ENCODE measurements at places on chromosomes 3 and 15.

- DNase-seq = no peak
Measured at GRCh38 chr15:76333720-76334437, 2.7 kb upstream of the ISL2 start.

GRCh38 chr3:77446084-77446483 is 406.2 kb downstream of the ROBO2 start:
- DNase-seq = no peak

GRCh38 chr3:56086355-56086754 is 381.9 kb downstream of the ERC2 start:
- DNase-seq = no peak

GRCh38 chr3:125190786-125191185 is 21.8 kb downstream of the SLC12A8 start:
- no peak for DNase-seq

- DNase-seq = no peak
Measured at GRCh38 chr15:67543348-67543718, 830 bp downstream of the MAP2K5 start.

DNA sequence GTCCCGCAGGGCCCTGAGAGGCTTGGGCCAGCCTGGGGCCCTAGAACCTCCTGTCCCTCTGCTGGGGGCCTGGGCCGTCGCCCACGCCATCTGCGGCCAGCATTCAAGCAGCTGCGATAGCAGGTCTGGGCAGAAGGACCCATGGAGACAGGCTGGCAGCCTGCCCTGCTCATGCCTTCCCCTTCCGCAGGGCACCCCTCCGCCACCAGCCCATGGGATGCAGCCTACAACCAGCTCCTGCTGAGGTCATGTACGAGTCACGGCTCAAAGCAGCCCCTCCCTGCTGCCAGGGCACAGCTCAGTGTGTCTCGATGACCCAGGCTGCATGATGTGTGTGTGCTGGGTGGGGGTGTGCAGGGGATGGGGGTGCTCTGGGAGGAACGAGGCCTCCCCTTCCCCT is 27.8 kb downstream of the DUSP7 start:
- peak; percentile 83 for DNase-seq

GRCh38 chr3:46665763-46666452 is 27.6 kb downstream of the ALS2CL start:
- DNase-seq = no peak

- DNase-seq = no peak
Measured at GRCh38 chr3:190008432-190008831, 112.3 kb downstream of the P3H2 start.

- DNase-seq = no peak
Measured at GRCh38 chr3:30245858-30246622, 360.4 kb upstream of the TGFBR2 start.

DNA sequence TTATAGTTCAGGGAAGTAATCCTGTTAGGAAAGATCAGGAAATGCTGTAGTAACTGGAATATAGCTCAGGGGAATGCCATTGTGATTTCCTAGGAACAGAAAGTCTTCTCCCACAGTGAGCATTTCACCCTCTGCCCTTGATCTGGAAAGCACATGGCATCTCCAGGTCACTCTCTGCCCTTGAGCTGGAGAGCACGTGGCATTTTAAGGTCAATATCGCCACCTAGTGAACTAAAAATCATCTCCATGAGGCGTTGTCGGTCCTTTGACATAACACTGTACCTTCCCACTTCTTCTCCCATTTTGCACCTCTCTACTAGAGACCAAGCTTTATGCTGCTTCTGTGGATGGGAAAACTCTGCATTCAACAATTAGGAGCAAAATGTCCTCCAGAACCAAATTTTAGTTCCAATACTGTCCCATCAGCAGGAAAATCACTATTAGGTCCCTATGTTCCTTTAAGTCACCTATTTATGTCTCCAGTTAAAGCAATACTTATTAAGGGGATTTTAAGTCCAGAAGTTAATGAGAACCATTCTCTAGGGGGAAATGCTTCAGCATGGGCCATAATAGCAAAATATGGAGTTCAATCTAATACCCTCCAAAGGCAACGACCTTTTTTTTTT is 54.7 kb upstream of the GK5 start:
- no peak for DNase-seq

DNA sequence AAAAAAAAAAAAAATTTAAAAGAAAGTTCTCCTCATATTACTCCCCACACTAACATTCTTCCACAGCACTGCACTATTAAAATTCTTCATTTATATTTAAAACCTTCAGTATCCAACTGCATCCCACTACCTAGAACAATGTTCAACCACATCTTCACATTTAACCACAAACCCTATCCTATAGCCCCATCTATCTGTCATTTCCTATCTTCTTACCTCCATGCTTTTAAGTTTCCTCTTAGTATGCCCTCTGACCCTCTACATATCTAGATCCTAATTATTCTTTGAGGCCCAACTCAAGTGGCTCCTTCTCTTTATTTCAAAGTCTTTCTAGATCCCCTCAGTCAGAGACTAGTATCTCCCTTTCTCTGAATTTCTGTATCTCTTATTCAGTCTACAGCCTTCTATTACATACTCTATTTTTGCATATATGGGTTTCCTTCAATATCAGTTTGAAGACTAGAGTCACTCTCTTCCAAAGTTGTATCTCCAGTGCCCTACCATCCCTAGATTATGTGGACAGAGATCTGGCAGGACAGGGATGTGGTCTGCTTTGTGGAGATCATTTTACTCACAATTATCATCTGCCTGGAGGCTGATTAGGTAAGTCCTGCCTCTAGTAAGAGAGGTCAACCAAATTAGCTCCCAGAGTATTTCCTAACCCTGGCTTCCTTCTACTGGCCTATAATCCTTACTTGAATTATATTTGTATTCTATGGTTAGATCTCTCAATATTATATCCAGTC is 1.4 kb downstream of the CIAO2A start:
- DNase-seq = no peak

- peak; percentile 72 for DNase-seq
Measured at GRCh38 chr15:63436872-63437375, 55.3 kb upstream of the CA12 start.

DNA sequence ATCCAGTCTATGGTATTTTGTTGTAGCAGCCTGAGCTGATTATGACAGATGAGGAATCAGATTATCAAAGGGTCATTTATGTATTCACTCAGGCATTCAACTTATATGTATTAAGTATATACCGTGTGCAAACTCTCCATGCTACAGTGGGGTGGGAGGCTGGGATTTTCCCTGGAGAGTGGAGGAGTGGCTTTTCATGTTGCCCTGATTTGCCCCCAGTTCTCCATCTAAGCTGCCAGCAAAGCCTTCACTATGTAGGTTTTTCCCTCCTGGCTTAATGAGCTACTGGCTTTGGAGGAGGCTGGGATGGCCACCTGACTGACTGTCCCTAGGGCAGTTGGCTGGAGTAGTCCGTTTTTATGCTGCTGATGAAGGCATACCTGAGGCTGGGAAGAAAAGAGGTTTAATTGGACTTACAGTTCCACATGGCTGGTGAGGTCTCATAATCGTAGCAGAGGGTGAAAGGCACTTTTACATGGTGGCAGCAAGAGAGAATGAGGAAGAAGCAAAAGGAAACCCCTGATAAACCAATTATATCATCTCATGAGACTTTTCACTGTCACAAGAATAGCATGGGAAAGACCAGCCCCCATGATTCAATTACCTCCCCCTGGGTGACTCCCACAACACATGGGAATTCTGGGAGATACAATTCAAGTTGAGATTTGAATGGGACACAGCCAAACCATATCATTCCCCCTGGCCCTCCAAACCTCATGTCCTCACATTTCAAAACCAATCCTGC is 253.9 kb downstream of the RPLP1 start:
- DNase-seq = no peak

GRCh38 chr3:50913260-50913659 is 238.5 kb downstream of the DOCK3 start:
- no peak for DNase-seq

- DNase-seq = peak; percentile 45
Measured at GRCh38 chr3:195195321-195196209, 75.4 kb downstream of the XXYLT1 start.

GRCh38 chr3:57803647-57804081 is 47.6 kb downstream of the SLMAP start:
- no peak for DNase-seq

GRCh38 chr3:61894988-61895935 is 333.9 kb downstream of the PTPRG start:
- no peak for DNase-seq

DNA sequence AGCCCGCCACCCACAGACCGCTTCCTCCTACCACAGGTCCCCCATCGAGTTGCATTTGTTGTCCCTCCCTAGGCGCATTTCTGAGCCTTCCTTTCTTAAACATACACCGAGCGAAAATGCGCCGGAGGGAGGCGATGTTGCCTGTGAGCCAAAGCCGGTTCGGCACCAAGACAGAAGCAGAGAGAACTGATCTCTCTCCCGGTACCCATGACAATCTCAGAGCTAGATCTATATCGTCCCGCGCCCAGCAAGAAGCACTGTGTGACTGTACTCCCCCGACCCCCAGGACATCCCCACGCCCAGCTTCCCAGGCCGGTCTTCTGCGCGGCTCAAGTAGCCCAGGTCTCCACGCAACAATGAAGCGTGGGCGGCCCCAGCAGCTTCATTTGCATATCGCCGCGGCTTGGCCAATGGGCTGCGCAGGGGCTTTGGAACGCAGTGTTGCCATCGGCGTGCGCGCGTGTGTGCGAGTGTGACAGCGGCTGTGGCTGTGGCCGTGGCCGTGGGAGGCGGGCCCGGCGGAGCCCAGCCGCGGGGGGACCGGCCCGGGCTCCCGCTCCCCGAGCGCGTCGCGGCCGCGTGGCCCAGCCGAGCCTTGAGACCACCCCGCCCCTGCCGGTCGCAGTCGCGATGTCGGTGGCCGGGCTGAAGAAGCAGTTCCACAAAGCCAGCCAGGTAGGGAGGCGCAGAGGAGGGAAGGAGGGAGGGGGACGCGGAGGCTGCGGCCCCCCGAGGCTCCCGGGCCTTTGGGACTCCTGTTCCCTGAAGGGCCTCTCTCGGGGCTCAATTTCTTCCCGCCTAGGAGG is at the start of gene SH3GL3:
SH3GL3 (plus strand) TSS at position 438 of the 806 bp plus-strand sequence; CDS start at position 631, 193 bp downstream.
- peak; percentile 89 for DNase-seq

- DNase-seq = no peak
Measured at GRCh38 chr3:189507856-189508255, 123.3 kb upstream of the TP63 start.

- DNase-seq = no peak
Measured at GRCh38 chr3:64908251-64908685, 220.5 kb upstream of the ADAMTS9 start.

GRCh38 chr15:58441376-58442070 is 9.7 kb downstream of the LIPC start:
- DNase-seq = no peak

GRCh38 chr3:120153294-120153693 is 59.0 kb upstream of the GSK3B start:
- DNase-seq = no peak

- DNase-seq = no peak
Measured at GRCh38 chr3:16254916-16255315, 9.8 kb downstream of the DPH3 start.

- DNase-seq = no peak
Measured at GRCh38 chr15:86384186-86384585, 304.5 kb downstream of the AGBL1 start.

DNA sequence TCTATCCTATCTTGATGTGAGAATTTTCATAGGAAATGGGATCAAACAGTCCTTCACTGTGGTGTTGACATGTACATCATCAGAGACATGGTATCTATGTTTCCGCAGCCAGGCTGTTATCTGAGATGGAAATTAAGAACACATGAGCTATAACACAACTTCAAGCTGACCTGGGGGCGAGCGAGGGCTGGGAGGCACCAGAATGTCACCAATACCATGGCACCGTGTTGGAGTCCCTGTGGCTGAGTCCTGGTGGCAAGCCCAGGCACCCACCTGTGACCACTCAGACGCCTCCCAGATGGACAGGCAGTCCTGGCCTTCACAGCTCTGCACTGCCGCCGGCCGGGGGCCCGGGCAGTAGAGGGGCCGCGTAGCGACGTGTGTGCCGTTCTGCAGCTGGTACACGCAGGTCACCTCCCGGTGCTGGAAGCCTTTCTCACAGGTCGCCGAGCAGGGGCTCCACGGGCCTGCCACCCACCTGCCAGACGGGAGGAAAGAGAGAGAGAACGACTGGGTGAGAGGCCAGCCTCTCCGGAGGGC is 263.9 kb upstream of the LYSMD4 start:
- no peak for DNase-seq

GRCh38 chr3:188776447-188776846 is 395.3 kb upstream of the TPRG1 start:
- no peak for DNase-seq

DNA sequence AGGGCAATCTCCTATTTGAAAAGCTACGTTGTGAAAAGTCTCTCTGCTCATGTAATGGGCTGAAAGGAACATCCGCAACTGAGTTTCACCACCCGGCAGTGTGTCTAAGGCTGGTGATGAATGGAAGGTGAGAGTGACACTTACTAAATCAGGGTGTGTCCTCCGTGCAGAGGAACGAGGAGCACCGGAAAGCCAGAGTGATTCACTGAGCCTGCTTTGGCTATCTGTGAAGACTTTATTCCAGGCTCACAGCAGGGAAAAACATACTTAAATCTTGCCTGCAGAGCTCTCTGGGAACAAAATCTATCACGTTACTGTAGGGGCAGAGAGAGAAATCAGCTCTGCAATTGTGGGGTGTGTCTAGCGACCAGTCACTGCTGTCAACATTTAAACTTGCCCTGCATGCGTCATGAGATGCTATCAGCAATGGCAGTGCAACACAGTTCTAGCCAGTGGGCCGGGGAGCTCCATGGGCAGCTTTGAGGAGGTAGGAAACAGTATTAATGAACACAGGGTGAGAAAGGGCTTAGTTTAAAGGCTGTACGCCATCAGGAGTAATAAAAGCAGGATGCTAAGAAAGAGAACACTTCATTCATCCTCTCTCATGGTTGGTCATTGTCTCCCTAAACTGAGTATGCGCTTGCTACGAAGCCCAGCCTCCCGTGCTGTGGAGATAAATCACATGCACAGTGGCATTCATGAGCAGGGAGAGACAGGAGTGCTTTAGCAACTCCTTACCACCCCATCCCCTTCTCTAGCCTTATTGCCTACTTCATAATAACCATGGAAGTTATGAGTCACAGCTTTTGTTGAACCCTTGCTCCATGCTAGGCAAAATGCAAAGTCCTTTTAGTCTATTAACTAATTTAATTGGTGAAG is 542.7 kb upstream of the ADAMTS9 start:
- no peak for DNase-seq

DNA sequence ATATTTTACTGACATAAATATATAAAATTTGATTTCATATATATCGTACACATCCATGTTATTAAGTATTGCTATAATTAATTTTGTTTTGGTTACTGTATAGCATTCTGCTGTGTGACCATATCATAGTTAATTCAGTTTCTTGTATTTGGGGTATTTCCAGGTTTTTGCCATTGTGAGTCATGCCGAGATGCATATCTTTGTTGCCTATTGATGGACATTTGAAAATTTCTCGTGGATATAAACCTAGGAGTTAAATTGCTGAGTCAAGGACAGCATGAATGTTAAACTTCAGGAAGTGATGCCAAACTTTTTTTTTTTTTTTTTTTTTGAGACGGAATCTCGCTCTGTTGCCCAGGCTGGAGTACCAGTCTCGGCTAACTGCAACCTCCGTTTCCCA is 33.7 kb upstream of the GPR171 start:
- DNase-seq = no peak

All from nucleus accumbens (tissue), 56 donors.